Dermis microvascular lymphatic vessel endothelial cell (primary cell): ENCODE measurements at places on chromosomes 13 and 19. TPM values are rescaled to one million over a fixed set of nuclear protein-coding genes. Genes with fewer than 3 reads are reported as not detected.

EXOC3L2 gene
- 0.63 and 1.0 TPM in 2 replicates for total RNA-seq

DNA sequence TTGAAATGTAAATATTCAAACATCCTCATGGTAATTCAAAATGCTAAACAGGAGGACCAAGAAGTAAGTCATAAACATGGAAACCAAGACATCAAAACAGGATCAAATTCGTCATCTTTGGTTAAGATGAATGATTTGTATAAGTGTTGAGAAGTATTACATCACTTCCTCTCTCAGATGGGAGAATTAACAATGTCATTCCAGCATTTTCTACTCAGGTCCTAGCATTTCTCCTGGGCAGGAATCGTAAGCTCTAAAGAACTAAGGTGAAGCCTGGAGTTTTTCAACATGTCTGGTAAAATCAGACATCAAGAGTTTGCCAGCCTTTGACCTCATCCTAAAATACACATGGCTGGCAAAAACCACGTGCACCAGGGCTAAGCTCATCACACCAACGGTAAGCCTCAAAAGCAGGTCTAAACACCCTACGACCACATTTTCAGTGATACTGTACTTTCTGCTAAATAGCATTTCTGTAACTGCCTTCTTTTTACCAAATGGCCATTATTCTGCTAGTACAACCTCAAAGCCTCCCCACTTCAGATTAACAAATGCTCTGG lies 24.8 kb downstream of the RANBP3 start:
- no peak for DNase-seq

IGFL2 gene
- not detected in 2 replicates for total RNA-seq

- DNase-seq, result no peak
These were observed 3.3 kb upstream of the MYADM start for GRCh38 chr19:53864308-53864836.

- peak; percentile 26 for DNase-seq
These were observed 1.2 kb downstream of the ZFP36 start for GRCh38 chr19:39407660-39408391.

- DNase-seq, result no peak
These were observed 370.3 kb upstream of the ATXN8OS start for GRCh38 chr13:69737129-69737935.

GRCh38 chr19:16118489-16119033 lies 6.9 kb downstream of the RAB8A start:
- DNase-seq, result no peak

VSTM2B gene
- not detected in 2 replicates for total RNA-seq

DNA sequence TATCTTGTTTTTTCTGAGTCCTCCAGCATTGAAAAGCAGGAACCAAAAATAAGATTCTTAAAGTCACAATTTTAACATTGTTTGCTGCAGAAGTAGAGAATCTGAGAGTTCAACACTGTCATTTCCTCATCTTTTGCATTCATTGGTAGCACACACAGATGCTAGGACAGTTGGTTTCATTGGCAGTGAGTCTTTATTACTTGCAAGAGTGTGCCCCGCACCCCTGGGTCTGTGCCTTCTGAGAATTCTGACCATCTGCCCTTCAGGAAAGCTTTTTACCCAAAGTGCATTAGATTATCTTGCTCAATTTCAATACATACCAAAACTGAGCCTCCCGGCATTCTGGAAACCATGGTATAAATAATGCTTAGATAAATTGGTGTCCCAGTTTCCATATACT lies 247.7 kb upstream of the SLITRK1 start:
- no peak for DNase-seq

GRCh38 chr19:1923319-1923718 lies 17.7 kb upstream of the CSNK1G2 start:
- DNase-seq, result no peak

FSTL3 gene
- total RNA-seq, result 3.1 and 5.9 TPM in 2 replicates

BRME1 gene
- total RNA-seq, result 0.25 and 0.39 TPM in 2 replicates
